Sciatic nerve (tissue), 2 donors: ENCODE measurements at places on chromosomes 6 and 20. TPM values are rescaled to one million over a fixed set of nuclear protein-coding genes. Genes with fewer than 3 reads are reported as not detected.
A peak's percentile ranks its signal among the peaks of the same experiment; 100 is the strongest.

Gene FOXS1
- 25.0 TPM for total RNA-seq

Gene PDE7B
- total RNA-seq = 13.3 TPM

- no peak for DNase-seq
Measured at GRCh38 chr6:30571762-30572082, 480 bp downstream of the ABCF1 start.

- DNase-seq = no peak
Measured at GRCh38 chr6:139763468-139764210, 389.2 kb upstream of the CITED2 start.

Gene TBC1D20
- total RNA-seq = 32.5 TPM

GRCh38 chr6:135627092-135627715 lies 129.7 kb upstream of the AHI1 start:
- no peak for DNase-seq

Gene FAM162B
- 8.9 TPM for total RNA-seq

- no peak for DNase-seq
Measured at GRCh38 chr20:61298661-61299060, 46.6 kb downstream of the CDH4 start.

- no peak for DNase-seq
Measured at GRCh38 chr6:40882323-40882997, 156.6 kb downstream of the UNC5CL start.

DNA sequence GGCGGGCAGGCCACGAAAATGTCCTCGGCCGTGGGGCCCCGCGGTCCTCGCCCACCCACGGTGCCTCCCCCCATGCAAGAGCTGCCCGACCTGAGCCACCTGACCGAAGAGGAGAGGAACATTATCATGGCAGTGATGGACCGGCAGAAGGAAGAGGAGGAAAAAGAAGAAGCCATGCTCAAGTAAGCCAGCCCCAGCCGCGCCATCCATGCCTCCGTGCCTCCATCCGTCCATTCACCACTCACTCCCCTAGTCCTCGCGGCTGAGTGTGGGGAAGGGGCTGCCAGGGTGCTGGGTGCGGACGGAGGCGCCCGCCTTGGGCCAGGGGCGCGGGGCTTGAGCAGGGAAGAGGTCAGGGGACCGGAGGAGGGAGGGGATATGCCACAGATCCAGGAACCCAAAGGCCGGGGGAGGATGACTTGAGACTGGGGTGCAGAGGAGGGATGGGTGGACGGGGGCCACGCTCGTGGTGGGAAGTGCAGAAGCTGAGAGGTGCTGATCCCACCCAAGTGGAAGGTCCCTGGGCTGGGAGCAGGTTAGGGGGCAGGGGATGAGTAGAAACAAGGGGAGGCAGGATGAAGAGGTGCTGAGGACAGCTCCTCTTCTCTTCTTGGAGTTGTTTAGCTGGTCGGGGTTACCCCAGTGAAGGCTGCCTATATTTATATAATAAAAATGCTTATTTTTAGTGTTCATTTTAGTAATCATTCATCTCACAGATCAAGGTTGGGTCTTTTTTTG lies 825 bp downstream of the RIMS1 start:
- no peak for DNase-seq

DNA sequence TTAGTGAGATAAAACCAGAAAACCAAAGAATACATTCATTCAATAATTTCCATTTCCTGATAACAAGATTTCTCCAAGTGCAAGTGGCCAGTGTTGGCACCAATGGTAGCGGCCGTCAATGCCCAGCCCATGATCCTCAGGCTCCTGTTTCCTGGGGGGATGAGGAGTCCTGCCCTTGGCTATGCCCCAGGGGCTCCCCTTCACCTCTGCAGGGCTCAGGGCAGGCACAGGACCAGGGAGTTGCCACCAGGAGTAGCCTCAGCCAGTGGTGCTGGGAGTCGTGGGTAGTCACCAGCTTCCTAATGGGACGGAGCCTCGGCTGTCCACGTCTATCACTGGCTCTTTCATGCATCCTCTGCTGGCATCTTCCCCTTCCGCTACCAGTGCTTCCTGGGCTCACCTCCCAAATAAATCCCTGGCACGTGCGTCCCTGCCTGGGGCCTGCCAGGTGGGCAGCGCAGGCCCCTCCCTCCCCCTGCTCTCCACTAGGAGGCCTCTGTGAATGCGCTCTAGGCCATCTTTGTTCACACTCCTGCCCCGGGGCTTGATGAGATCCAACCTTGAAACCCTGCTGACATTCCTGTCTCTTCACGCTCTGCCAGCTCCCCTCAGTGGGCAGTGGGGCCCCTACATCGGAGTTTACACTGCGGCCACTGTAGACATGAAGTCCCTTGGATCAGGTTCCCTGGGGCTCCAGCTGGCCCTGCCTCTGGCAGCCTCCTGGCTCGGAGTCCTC lies 215.7 kb downstream of the SYNDIG1 start:
- DNase-seq = peak; percentile 25

DNA sequence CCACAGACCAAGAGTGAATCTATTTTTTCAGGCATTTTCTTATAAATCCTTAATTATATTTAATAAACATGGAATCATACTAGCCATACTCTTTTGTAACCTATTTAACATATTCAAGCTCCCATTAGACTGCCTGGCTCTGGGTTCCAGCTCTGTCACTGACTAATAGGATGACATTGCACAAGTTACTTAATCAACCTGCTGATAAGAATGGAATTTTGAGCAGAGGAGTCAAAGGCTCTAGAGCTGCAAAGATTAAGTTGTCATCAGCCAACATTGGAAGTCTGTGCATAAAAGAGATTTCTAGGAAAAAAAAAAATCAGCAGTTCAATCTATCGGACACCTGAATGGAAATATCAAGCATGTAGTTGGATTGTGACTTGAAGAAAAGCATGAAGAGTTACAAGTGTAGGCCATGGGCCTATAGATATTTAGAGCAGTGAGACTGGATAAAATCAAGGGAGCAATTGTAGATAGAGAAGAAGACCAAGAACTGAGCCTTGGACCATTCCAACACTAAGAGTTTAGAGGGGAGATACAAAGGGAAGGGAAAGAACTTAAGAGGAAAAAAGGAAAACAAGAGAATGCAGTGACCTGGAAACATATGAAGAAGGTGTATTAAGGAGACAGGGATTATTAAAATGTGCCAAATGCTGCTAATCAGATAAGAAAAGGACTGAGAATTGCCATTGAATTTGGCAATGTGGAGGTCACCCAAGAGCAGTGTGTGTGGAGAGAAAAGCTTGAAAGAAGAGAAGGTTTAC lies 11.0 kb upstream of the HINT3 start:
- no peak for DNase-seq

Gene TMC2
- 0.22 TPM for total RNA-seq

GRCh38 chr6:108622641-108623298 lies 62.1 kb downstream of the FOXO3 start:
- no peak for DNase-seq

Gene RING1
- 39.5 TPM for total RNA-seq

- DNase-seq = no peak
Measured at GRCh38 chr20:53866794-53867740, 203.3 kb downstream of the BCAS1 start.

DNA sequence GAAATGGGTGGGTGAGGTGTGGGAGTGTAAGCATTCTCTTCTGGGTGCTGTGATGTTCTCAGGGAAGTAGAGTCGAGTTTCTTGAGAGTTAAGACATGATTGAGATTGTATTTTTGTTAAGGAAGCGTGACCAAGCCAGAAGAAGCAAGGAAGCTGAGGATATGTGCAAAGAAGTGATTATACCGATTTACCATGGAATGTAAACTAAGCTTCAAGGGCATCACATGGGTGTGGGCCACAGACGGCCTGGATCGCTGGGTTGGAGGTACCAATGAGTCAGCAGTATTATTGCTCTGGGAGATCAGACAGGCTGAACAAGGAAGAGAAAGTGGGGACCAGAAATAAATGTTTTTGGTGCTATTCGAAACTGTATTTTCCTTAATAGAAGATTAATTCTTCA lies 184.1 kb upstream of the GMDS start:
- no peak for DNase-seq

- no peak for DNase-seq
Measured at GRCh38 chr6:146354451-146354850, 189.2 kb upstream of the RAB32 start.

Gene FOXQ1
- total RNA-seq = 1.7 TPM

DNA sequence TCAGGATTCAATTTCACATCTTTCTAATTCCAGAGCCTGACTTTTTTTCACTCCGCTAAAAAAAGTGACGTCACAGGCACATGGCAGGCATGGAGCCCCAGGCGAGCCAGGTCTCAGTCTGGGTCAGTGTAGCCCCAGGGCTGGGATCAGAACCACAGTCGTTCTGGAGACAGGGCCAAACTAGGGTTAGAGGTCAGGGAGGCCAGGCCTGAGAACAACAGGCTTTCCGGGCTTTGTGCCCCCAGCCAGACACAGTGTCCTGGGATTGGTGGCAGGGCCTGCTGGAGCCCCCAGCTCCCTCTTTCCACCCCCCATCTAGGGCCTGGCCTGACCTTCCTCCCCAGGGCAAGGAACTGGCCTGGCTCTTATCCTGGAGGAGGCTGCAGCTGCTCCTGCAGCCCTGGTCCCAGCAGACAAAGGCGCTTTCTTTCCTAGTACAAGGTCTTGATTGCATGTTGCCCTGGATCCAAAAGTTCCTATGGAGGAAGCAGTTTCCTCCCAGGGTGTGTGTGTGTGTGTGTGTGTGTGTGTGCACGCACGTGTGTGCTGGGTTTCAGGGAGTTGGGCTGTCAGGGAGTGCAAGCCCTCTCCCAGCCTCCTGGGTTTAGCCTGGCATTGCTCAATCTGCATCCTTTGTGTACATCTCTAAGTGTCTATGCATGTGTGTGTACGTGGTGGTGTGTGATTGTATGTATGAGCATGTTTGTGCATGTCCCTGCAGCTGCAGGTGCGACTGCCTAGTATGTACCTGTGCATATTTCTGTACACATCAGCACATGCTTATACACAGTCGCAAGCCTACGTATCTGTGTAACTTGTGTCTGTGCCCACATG lies 26.5 kb upstream of the EMILIN3 start:
- DNase-seq = peak; percentile 91

DNA sequence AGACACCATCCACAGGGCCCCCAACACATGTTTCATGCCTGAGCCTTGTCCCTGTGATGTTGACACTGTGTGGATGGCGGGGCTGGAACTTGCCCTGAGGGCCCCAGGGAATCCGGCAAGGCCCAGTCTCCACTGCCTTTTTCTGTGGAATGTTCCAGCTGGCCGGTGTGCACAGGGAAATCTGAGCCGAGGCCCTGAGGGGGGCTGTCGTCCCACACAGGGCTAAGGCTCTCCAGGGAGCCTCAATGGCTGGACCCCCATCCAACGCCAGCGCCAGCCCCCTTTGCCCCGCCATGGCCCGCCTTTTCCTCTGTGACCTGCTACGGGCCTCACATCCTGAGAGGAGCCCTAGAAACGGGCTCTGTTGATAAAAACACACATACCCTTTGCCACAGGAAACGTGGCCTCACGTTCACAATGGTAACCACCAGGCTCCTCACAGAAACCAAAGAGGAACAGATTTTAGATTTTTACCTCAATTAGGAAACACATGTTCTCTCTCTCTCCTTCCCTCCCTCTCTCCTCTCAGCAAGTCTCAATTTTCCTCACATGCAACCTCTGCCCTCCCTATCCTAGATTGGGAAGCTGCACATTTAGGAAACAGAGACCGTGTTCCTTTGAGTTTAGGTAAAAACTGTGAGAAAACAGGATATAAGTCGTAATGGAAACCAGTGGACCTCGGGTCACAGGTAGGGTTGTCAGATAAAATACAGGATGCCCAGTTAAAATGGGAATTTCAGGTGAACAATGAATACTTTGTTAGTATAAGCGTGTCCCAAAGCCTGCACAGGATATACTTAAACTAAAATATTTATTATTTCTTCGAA lies 13.7 kb upstream of the ZNF831 start:
- no peak for DNase-seq

Gene ZBTB24
- 9.9 TPM for total RNA-seq

- peak; percentile 77 for DNase-seq
Measured at GRCh38 chr6:13302751-13303667, 25.3 kb downstream of the TBC1D7 start.

- DNase-seq = no peak
Measured at GRCh38 chr6:79168695-79168980, 65.8 kb downstream of the HMGN3 start.

DNA sequence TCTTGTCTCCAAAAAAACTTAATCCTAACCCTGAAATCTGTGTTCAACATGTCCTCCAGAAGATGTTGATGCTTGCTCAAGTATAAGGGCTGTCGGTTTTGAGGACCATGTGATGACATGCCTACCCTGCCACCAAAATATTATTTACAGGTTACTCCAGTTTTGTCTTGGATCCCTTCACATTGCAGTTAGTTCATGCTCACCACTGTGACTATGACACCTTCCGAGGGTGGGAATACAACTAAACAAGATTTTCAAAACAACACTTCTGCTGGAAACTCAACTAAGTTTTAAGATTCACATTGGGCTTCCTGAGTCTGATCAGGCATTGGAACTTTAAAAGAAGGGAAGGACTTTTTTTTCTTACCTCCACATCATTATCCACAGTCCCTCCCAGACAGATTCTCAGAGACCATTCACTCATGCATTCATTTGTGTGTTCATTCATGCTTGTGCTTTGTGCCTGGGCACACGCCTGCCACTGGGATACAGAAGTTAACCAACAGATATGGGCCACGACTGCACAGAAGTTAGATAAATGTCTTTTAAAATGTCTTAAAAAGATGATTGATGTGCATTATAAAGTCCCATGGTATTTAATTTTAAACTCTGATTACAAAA lies 118.7 kb upstream of the GJE1 start:
- no peak for DNase-seq

Gene NCOA5
- 27.4 TPM for total RNA-seq

DNA sequence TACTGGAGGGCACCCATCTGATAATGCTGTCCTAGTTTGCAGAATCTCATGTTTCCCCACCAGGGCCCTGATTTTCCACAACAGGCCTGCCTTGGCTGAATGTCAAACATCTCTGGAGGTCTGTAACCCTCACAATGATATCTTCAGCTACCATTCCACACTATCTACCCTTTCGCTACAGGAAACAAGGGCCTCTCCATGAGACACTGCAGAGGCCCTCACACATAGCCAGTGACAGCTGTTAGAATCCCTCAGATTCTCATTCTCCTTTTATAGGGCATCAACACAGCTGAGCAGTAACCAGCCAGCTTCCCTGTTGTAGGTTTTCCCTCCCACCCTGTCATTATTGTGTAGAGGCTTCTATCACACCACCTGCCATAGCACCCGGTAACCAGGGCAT lies 29.6 kb upstream of the MICB start:
- no peak for DNase-seq

Gene ULBP2
- 0.27 TPM for total RNA-seq

DNA sequence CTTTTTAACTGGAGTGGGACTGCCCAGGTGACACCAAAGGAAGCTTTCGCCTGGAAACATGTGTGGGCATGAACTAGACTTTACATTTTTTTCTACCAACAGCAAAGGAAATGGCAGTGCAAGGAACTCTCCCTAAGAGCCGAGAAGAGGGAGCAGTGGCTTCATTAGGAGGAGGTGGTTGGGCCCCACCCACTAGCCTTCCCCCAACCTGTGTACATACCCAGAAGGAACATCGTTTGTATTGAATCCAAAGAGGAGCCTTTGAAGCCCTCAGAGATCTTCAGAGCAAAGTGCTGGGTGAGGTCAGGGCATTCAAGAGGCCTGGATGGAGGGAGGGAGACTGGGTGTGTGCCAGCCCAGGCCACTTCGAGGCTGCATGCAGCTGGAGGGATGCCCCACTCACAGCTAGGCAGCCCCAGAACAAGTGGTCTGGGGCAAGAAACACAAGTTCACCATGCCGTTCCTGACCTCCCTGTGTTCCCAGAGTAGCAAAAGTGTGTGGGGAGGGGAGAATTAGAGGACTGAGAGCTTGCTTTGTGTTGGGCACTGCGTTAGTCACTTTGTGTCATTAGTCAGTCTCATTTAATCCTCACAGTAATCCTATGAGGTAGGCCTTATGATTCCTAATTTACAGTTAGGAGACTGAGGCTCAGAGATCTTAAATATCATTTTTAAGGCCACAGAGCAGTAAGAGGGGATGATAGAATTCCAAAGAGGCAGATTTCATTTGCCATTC lies 191.6 kb upstream of the SUPT3H start:
- DNase-seq = no peak

Gene NHLRC1
- total RNA-seq = 1.8 TPM
